ENCODE measurements at places on chromosomes 7 and 10.

- DNase-seq: no peak
Observed at GRCh38 chr7:130180571-130181262, 24.5 kb downstream of the TMEM209 start.

- DNase-seq: no peak
Observed at GRCh38 chr7:6501586-6502564, 49.4 kb downstream of the GRID2IP start.

- DNase-seq: no peak
Observed at GRCh38 chr7:23468526-23469149, 1.7 kb downstream of the IGF2BP3 start.

DNA sequence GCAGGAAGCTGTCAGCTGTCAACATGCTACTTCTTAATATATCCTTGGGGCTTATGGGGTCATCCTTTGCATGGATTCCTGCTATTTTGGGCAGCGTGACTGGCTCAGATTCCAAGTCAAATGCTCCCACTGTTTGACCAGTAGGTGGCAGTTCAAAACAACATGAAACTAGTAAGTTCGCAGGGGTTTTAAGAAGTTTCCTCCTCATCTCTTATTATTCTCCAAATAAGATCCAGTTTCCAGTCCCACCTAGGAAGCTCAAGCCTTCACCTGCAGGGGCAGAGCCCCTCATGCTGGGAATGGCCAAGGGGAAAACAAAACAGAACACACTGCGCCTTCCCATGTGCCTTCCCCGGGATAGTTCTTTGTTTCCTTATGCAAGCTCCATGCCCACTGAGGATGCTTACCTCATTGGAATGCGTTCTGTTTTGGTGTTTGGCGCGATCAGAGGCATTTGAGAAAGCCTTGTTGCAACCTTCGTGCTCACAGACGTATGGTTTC lies 259.8 kb downstream of the GLI3 start:
- no peak for DNase-seq

- no peak for DNase-seq
Observed at GRCh38 chr7:134359787-134360432, 43.2 kb upstream of the SLC35B4 start.

Measured in GM20000 (cell line).